ENCODE measurements at places on chromosomes 5 and 9. TPM values are rescaled to one million over a fixed set of nuclear protein-coding genes. Genes with fewer than 3 reads are reported as not detected.

C9orf50 gene
- total RNA-seq, result not detected

DNA sequence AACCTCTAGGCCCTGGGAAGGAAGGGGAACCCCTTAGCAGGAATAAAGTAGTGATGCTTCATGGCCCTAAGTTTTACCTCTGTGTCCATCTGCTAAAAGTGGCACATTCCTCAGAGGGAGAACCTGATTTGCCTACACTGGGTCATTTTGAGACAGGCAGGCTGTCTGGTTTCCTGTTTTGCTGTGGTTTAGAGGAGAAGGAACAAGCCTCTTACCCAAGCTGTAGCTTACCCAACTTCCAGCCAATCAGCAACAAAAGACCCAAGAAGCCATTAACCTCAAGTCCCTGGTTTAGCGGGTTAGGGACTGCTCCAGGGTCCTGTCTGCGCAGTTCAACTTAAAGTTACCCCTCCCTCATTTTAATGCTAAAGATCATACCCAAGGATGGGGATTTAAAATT, 411.0 kb downstream of the MAT2B start:
- DNase-seq, result peak; percentile 37

DNA sequence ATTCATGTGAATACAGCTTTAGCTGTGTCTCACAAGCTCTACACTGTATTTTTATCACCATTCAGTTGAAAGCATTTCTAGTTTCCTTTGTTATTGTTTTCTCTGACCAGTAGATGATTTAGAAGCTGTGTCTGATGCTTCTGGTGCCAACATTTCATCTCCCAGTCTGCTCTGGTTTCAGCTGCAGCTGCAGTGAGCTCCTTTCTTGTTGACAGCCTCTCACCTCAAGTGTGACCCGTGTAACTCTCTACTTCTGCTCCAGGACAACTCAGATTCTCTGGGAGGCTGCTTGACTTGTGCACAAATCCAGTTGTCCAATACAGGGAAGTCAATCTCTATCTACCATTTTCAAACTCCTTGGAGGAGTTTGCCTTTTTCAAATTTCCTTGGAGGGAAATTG, 504.8 kb downstream of the DIRAS2 start:
- DNase-seq, result no peak

DNA sequence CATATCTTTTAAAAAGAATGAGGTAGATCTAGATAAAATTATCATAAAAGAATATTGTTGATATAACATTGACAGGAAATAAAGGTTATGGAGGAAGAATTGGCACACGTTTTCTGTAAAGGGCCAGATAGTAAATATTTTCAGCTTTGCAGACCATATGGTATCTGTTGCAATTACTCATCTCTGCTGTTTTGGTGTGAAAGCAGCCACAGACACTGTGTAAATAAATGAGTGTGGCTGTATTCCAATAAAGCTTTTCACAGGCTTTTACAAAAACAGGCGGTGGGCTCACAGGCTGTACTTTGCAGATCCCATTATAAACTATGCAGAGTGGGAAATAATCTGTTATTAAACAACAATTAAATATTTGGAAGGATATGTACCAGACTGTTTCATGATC, 87.4 kb downstream of the SGCD start:
- DNase-seq, result peak; percentile 80

DNA sequence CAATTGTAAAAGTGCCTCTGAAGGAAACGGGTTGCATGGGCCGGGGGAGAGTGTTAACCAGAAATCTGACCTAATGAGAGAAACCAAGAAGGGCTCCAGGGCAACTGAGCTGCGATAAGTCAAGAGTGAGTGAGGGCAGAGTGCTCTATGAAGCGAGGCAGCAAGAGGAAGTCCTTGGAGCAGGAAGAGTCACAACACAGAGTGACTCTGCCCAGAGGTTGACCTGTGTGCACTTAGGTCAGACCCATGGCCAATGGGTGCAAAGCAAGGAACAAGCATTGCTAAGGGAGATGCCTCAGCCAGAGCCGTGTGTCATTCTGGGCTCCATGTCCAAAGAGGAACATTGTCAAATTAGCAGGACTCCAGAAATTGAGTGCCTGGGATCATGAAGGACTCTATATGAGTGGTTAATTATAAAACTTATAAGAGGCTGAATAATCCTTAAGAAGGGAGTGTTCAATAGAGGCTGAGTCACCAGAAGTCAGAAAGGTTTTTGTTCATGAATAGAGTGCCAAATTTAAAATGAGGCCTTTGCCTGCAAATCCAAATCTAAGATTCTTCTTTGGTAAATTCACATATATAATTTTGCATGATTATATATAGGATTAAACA, 438.5 kb downstream of the MED10 start:
- no peak for DNase-seq

All from fibroblast of villous mesenchyme (primary cell).